ENCODE measurements at places on chromosomes 7 and 10.

GRCh38 chr7:39127058-39127457, 149.3 kb downstream of the POU6F2 start:
- no peak for DNase-seq

DNA sequence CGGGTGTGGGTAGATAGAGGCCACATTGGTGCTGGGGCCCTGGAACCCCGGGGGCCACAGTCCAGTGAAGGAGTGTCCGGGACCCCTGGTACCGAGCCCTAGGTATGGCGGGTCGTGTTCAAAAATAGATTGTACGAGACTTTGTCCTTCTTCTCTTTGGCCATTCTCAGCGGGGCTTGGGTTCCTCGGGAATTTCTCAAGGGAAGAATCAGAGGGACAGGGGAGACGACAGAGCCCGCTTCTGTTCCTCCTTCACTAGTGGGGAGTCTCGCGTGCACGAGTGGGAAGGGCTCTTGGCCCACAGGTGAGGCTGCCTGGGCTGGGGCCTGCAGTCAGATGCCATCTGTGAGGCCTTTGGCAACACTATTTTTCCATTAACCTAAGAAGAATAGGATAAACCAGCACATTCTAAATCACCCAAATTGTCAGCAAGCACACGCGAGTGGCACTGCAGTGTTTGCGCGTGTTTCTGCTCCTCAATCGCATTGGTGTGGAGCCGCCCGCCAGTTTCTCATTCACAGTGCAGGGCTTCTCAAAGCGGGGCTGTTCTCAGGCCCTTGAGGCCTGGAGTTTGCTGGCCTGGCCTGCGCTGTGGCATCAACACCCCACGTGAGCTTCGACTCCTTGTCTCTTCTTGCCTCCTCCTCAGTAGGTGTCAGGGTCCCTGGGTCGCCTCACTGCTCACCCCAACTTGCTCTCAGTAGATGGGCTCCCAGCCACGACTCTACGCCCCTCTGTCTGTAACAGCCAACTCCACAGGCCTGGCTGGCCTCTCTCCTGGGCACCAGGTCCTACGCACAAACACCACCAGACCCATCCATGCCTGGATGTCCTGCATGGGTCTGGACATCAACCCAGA, 187.6 kb upstream of the SHH start:
- no peak for DNase-seq

GRCh38 chr10:70324339-70324861, 40.6 kb upstream of the NPFFR1 start:
- no peak for DNase-seq

DNA sequence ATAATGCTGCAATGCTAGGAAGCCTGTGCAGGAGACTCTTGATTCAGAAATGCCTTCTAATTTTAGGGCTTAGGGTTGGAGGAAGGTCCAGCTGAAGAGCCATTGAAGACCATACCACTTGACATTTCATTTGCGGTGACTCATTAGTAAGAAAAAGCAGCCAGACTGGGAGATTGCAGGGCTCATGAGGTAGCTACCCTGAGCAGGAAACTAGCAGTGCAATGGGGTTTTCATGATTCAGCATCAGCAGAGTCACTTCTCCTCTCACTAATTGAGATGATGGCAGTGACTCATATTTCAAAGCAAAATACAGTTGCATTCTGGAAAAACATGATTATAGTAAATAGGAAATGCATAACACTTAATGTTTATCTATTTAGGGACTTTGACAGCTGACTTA, 434.1 kb downstream of the DNAJB9 start:
- no peak for DNase-seq

DNA sequence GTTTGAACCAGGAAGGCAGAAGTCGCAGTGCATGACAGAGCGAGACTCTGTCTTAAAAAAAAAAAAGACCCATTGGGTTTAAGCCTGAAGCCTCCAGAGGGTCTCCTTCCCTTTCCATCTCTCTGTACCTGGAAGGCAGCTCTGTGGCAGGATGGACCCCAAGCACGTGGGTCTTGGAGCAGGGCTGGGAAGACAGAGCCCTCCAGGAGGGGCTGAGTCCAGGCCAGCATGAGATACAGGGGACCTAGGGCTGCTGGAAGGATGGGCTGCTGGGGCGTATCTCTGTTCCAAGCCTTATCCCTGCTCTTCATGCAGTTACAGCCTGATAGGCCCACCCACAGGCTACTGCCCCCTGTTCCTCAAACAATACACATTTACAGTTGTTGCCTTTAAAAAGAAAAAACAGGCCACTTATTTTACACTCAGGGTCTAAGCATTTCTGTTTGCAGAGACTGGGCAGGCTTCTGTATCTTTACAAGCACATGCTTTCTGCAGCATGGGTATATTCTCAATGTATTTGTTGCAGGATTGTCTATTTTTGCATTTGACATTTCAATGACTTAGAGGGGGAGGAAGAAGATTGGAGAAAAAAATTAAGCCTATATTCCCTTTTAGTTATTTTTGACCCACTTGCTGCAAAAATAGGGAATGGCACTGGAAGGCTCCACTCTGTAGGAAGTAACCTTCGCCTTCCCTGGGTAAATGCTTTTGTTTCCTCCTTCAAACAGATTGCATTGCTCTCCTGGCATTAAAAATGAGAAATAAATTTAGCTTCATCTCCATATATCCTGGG, 60.1 kb downstream of the FAM171A1 start:
- no peak for DNase-seq

DNA sequence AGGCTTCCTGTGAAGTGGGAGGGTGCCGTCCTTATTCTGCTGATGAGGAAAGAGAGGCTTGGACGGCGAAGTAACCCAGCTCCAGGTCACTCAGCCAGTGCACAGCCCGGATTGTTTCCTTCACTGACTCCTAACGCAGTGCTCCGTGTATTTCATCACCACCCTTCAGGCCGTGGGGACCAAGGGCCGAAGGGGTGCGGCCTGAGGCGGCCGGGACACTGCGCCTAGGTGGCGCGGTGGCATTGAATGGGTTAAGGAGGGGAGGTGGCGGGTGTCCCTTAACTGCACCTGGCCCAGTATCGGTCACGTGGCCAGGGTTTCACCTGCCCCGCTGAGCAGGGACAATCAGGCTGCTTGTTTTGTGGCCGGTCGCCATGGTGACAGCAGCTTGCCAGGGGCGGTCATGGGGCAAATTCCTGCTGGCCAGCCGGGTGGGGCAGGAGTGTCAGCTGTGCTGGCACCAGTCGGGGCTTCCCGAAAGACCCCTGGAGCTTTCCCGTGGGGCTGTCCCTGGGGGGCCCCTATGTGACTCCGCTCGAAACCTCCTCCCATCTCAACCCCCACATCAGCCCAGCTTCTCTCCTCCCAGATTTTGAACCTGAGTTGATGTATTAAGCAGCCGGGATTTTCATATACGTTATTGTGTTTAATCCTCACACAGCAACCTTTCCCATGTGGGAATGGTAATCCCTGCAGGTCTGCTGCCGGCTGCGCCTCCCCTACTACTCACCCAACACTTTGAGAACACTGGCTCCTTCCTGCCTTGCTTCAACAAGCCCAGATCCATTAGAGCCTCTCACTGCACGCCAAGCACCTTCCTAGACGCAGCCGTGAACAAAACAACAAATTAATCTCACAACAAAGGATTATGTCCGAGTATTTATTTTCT, 4.4 kb upstream of the ABHD11 start:
- peak; percentile 95 for DNase-seq

DNA sequence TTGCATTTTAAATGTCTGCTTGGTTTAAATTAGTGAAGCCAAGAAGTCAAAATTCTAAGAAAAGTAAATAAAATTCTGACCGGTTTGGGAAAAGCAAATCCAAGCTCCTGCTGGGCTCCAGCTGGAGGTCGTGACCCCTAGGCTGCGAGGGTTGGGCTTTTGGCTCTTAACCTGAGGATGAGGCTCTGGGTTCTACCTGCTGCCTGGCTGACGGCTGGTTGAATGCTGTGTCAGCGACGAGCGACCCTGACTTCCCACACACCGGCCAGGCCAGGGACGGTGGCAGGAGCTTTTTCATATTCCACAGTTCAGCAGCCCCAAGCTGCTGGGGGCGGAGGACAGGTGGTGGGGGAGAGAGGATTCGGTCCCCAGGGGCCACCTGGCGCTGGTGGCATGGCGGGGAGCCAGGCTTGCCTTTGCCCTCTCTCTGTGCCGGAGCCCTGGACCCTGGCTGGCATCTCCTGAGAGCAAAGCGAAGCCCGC, 843 bp upstream of the PLPP4 start:
- no peak for DNase-seq

- no peak for DNase-seq
Measured at GRCh38 chr7:54145716-54146115, 396.5 kb upstream of the VSTM2A start.

GRCh38 chr10:78626471-78626870, 442.3 kb upstream of the ZMIZ1 start:
- no peak for DNase-seq

DNA sequence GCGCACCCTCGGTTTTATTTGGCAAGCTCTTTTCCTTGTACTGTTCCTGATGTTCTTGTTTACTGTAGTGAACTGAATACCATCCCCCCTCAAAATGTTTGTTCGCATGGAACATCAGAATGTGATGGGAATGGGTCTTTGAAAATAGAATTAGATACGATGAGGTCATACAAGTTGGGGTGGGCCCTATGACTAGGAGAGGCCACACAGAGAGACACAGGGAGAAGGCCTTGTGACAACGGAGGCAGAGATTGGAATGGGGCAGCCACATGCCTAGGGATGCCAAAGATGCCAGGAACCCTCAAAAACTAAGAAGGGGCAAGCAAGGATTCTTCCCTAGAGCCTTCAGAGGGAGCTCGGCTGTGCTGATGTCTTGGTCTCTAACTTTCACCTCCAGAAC, 123.6 kb downstream of the FAM204A start:
- no peak for DNase-seq

- DNase-seq = no peak
Measured at GRCh38 chr7:14954035-14954434, 51.5 kb upstream of the DGKB start.

DNA sequence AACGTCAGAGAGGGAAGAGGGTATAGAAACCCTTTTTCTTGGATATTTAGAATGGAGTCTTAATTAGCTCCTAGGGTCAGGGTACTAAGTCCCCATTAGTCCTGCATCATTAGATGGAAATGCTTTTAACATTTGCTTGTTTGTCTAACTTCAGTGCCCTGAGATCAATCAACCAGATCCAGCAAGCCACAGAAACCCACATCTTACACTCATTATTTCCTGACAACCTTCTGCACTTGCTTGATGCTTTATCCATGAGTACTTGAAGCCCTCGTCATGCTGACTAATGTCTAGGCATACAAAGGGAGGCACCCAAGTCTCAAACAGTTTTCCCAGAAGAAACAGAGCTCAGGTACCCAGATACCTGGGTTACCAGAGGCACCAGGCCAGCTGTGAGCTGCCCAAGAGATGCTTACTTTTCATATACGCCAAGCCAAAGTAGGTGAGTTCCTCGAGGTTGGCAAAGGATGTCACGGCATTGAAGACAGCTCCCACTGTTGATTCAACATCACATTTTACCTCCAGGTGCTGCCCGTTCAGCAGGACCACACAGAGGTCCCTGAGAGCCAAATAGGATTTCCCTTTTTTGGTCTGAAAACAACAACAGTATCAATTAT, 42.7 kb downstream of the FRMPD2 start:
- no peak for DNase-seq

- no peak for DNase-seq
Measured at GRCh38 chr7:132436121-132436520, 140.1 kb downstream of the PLXNA4 start.

DNA sequence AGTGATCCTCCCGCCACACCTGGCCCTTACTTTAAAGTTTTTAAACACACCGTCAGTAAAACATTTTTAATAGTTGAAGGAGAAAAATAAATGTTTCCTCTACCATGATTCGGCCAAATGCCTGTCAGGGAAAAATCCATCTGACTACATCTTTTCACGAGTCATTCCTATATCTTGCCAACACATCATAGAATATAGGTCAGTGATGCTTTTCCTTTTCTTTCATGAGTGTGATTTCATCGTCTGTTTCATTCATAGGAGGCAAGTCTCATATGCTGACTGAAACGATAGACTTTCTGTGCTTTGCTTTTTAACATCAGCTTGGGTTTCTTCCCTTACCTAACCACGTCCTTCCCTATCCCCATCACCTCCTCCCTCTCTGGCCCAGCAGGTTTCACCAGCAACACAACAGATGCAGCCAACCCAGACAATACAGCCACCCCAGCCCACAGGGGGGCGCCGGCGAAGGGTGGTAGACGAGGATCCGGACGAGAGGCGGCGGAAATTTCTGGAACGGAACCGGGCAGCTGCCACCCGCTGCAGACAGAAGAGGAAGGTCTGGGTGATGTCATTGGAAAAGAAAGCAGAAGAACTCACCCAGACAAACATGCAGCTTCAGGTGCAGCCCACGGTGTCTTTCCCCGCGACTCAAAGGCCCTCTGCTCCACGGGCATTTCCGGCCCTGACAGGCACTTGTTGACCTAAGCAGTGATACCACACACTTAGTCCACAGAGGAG, 149.2 kb downstream of the TRIL start:
- DNase-seq = no peak

- no peak for DNase-seq
Measured at GRCh38 chr10:128398999-128399398, 272.8 kb upstream of the MKI67 start.

DNA sequence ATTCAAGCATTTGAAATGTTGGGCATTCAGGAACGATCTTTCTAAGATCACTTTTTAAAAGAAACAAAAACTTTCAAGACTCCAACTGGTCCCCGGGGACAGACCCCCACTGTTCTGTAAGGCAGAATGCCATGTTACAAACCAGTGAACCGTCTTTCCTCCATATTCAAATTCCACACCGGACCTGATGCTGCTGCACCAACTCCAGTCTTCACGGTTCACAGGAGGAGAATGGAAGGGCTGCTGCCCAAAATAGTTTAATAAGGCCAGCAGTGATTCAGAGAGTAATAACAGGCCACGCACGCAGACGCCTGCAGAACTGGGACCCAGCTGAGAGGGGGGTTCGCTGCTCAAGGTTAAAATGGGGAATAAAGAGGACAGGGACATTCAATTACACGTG, 47.2 kb downstream of the OSBPL3 start:
- DNase-seq = no peak

- DNase-seq = no peak
Measured at GRCh38 chr10:129725890-129726631, 238.0 kb downstream of the EBF3 start.

- no peak for DNase-seq
Measured at GRCh38 chr7:110839866-110840265, 251.1 kb upstream of the LRRN3 start.

DNA sequence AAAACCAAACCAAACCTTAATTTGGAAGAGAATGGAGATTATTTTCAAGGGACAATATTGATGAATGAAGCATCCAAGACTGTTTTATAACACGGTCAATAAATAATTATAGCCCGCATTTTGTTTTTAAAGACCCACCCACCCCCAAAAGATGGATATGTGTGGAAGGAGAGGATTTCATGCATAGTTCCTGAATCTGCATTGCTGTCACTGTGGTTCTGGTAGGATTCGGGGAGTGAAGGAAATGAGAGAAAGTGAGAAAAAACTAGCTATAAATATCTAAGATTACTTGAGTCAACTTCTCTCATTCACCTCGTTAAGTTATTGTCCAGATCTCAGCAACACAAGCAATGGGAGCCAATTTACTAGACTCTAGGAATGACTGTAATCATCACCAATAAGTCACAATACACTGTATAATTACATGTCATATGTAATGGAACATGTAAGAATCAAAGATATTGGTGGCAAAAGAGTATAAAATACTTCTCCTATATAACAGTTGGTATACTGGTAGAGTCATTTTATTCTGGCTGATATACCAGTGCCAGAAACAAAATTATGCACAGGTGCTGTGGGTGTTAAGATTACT, 30.2 kb downstream of the NAMPT start:
- DNase-seq = no peak

GRCh38 chr10:131882151-131882550, 18.7 kb upstream of the PPP2R2D start:
- no peak for DNase-seq

Measured in NCI-H774 (cell line).